Foreskin melanocyte (primary cell): ENCODE measurements at places on chromosomes 7 and 10.

DNA sequence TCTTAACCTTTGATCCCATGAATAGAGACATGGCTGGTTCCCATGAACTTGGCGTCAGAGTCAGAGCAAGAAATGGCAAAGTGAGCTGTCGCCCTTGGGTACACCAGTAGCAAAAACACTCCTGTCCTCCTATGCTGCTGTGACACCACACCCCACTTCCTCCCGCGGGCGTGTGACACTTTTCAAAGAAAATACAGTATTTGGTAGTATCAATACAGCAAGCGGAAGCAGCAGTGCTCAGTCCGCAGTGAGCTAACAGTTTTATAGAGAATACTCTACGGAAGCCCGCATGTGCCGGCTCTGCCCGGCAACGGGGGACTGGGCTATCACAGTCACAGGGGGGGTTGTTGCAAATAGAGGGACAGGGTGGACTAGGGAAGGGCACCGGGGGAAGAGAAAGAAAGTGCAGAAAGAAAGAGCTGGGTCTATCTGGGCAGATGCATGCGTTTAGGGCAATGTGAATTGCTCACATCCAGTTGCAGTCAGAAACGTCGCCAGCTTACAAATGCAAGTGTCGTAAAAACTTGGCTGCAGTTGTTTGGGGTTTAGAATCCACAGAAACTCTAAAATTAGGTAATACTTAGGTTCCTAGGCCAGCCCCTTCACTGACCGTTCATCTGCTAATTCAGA is 49.8 kb downstream of the PRKCQ start:
- DNase-seq, result no peak

GRCh38 chr7:38211940-38212339 is 33.9 kb downstream of the STARD3NL start:
- DNase-seq, result no peak

DNA sequence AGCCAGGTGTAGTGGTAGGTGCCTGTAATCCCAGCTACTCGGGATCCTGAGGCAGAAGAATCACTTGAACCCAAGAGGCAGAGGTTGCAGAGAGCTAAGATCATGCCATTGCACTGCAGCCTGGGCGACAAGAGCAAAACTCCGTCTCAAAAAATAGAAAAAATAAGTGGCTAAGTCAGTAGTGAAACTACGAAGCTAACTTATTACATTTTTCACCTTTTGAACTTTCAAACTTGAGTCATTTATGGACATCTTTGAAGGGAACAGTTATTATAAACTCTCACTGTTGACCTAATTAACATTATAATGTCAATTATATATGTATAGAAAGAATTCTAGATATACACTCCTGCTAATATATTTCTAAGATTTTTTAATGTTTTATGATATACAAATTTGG is 541.5 kb upstream of the C7orf33 start:
- no peak for DNase-seq

DNA sequence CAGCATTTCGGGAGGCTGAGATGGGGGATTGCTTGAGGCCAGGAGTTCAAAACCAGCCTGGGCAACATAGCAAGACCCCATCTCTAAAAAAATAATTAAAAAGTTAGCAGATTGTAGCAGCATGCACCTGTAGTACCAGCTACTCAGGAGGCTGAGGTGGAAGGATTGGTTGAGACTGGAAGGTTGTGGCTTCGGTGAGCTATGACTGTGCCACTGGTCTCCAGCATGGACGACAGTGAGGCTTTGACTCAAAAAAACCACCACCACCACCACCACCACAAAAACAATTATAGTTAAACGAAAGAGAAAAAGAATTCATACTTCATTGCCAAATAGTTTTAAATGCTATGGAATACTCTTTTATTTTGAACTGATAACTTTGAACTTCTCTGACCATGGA is 63.4 kb downstream of the VTI1A start:
- no peak for DNase-seq

GRCh38 chr10:16518822-16519221 is 2.9 kb downstream of the C1QL3 start:
- no peak for DNase-seq

DNA sequence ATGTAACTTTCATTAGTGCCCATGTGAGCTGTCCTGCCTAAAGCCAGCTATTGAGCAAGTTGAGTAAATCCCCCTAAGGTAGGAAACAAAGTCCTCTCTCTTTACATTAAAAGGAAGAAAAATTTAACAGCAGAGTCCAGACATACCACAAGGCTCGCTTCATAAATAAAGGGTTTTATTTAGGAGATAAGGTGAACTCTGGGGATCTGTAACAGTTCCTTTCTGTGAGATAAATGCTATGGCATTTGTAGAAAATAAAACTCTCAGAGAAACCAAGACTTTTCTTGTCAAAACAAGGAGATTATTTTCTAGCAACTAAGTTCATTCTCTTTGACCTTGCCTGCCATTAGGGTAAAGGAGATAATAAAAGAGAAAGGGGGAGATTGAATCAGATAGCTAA is 32.3 kb upstream of the LYZL1 start:
- DNase-seq, result peak; percentile 32

DNA sequence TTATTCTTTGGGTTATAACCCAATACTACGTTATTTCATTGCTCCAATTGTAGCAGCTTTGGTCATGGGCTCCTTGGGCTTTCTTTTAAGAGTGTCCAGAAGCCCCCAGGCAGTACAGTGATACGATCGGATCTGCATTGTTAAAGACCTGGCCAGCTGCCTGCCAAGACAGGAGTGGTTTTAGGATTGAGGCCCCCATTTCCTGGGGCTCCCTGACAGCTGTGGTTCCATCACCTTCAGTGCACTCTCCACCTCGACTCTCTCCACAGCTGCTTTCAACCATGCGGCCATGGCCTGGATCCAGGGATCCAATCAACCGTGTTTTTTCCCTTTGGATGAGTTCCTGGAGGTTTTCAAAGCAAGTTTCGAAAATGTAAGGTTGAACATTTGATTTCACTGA is 123.4 kb upstream of the BTBD16 start:
- no peak for DNase-seq

DNA sequence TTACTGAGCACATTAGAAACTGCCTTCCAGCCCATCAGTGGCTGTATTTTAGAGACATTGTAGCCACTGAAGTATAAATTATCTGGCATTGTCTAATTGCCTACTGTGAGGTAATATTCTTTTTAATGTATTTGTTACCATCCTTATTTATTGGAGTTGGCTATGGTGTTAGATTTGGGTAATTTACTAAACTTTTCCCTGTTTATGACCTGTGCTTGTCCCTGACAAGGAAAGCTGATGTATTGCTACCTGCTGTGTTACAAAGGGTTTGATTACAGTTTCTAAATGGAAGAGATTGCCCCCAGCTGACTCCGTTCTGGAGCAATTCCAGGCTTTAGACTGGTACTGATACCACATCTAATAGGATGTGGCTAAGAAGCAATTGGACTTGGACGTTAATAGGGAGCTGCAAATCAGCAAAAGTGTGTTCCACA is 12.3 kb upstream of the ASCC1 start:
- no peak for DNase-seq

DNA sequence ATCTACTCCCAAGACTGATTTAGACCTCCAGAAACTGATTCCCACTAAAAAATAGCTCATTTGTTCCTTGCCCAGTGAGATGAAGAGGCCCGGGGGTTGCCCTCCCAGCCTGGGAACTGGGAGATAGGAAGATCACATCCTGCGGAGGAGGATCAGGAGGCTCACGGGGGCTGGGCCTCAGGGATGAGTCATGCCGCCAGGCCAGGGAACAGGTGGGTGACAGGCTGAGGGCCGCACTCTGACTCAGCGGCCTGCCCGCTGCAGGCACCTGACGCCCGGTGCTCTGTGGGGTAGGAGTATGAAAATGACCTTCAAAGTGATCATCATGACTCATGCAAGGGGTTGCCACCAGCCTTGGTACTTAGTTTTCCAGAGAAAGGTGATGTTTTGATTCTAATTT is 104.5 kb upstream of the ZPBP start:
- no peak for DNase-seq

DNA sequence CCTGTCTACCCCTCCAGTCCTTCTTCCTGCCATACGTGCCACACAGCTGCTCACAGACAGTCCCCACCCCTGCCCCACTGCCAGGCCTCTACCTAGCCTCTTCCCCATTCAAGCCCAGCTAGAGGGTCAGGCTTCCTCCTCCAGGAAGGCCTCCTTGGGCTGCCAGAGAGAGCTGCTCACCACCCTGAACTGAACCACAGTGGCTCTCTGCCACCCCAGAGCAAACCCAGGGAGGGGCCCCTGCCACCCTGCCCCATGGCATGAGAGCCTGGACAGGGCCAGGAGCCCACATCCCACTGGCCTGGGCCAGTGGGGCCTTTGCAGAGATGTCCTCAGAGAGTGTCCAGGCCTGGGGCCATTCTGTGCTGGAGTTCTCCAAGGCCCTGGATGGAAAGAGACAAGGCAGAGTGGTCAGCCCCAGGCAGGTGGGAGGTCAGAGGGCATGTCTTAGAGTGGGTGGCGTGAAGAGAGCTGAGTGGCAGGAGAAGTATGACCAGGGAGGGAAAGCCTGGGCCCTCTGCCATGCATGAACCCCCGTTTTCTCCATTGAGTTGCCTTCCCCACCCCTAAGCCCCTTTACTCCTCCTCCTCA is 40.4 kb downstream of the TMEM270 start:
- no peak for DNase-seq

DNA sequence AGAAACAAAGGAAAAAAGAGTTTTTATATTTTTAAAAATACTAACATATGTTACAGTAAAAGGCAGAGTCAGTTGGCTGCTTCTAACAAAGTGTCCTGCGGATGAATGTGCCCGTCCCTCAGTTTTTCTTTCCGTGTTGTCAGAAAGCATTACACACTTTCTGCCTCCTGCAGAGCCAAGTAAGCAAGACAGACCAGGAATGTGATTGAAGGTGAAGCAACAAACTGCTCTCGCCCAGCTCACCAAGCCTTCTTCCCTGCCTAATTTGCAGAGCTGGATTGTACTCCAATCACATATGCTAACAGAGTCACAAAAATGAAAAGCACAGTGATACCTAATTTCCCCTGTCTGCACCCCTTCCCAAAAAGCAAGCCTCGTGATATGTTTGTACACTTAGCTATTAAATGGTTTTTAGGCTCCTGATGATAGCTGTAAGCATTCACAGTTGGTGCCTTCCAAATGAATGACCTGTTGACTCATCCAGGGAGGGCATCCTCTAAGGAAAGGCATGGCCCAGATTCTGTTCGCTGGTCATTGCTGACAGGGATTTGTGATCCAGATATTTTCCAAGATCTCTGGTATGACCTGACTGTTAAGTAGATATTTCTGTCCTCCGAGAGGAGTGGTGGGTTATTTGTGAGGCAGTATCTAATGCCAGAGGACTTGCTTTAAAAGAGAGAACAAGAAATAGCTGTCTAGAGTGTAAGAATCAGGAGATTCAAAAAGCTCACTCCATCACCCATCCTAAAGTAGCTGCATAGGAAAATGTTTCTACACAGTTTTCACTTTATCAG is 187.3 kb upstream of the PLXDC2 start:
- DNase-seq, result no peak

DNA sequence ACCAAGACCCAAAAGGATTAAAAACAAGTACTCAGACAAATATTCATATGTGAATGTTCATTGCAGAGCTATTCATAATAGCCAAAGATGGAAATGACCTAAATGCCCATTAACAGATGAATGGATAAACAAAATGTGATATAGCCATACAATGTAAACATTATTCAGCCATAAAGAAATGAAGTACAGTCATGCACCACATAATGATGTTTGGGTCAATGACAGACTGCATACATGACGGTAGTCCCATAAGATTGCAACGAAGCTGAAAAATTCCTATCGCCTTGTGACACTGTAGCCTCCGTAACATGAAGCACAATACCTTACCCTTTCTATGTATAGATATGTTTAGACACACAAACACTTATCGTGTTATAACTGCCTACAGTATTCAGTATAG is 97.9 kb downstream of the ABLIM1 start:
- no peak for DNase-seq

- no peak for DNase-seq
Observed at GRCh38 chr10:15485684-15486316, 114.7 kb upstream of the FAM171A1 start.

GRCh38 chr10:6218692-6219493 is 16.2 kb downstream of the PFKFB3 start:
- no peak for DNase-seq

GRCh38 chr10:83835945-83836745 is 303.2 kb upstream of the GHITM start:
- no peak for DNase-seq

DNA sequence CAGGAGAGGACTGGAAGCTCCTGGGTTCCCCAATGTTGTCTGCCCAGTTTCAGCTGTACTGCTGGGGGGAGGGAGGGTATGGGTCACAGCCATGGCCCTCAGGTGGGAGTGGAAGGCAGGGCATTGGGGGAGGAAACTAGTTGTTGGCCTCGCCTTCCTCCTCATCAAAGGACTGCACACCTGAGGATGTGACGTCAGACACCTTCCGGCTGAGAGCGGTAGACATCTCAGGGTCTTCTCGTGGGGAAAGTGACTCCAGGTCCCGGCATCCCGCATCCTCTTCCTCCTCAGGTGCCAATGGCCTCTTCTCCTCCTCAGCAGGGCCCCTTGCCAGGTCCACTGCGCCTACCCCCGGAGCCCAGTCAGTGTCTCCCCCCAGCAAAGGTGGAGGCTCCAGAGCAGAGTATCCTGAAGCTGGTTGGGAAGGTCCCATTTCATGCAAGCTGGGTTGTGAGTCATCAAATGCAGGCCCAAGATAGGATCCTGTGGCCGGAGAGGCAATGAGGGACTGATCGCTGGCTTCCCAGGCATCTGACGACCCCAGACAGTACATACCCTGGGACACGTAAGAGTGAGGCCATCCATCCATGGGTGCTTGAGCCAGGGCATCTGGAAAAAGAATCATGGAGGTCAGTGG is 6.0 kb downstream of the FAM131B start:
- DNase-seq, result no peak

GRCh38 chr7:132381742-132382472 is 194.4 kb downstream of the PLXNA4 start:
- no peak for DNase-seq

DNA sequence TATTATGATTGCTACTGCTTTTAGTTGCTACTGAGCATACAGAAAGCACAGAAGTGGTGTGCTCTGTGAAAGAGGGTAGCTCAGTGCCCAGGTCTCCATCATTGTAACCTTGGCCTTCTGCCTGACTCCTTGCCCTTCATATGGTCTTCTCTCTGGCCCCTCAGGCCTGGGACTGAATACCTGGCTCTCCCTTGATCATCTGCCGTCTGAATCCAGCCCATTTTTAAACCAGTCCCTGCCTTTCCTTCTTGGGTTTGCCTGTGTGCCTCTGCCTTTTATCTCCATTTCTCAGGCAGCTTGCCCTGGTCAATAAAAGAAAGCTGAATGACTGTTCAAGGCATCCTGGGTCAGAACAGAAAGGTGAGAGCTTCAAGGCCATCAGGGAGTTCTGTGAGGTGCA is 109.1 kb upstream of the ZNF438 start:
- no peak for DNase-seq

- no peak for DNase-seq
Observed at GRCh38 chr7:44177570-44178131, 11.6 kb downstream of the GCK start.
